ENCODE measurements at places on chromosomes 3 and 15. TPM values are rescaled to one million over a fixed set of nuclear protein-coding genes. Genes with fewer than 3 reads are reported as not detected.

The PCOLCE2 gene
- polyA plus RNA-seq: 4.8 TPM

The CYP19A1 gene
- 0.94 TPM for polyA plus RNA-seq

The TNNC1 gene
- polyA plus RNA-seq: 4.3 TPM

The COL6A5 gene
- polyA plus RNA-seq: 0.09 TPM

The ZBED2 gene
- polyA plus RNA-seq: 0.26 TPM

The ACTR8 gene
- polyA plus RNA-seq: 33.9 TPM

The SOX14 gene
- not detected for polyA plus RNA-seq

The SNX22 gene
- polyA plus RNA-seq: 1.1 TPM

The NTRK3 gene
- 15.6 TPM for polyA plus RNA-seq

The NEK10 gene
- 1.8 TPM for polyA plus RNA-seq

The ADGRG7 gene
- polyA plus RNA-seq: 0.03 TPM

The SCAANT1 gene
- 0.90 TPM for polyA plus RNA-seq

The CHST2 gene
- 28.0 TPM for polyA plus RNA-seq

The TRH gene
- polyA plus RNA-seq: 0.51 TPM

The KLHL40 gene
- not detected for polyA plus RNA-seq

The MYO5C gene
- polyA plus RNA-seq: 20.5 TPM

The LINS1 gene
- 27.4 TPM for polyA plus RNA-seq

The DUOXA2 gene
- not detected for polyA plus RNA-seq

The PLSCR1 gene
- 87.7 TPM for polyA plus RNA-seq

The POLQ gene
- 4.3 TPM for polyA plus RNA-seq

The GOLGA6D gene
- polyA plus RNA-seq: 0.23 TPM

The PIF1 gene
- polyA plus RNA-seq: 8.1 TPM

The A4GNT gene
- 1.7 TPM for polyA plus RNA-seq

The GNAT1 gene
- polyA plus RNA-seq: 0.10 TPM

The DYNC1LI1 gene
- 44.6 TPM for polyA plus RNA-seq

The ATP13A4 gene
- 1.7 TPM for polyA plus RNA-seq

The GRK7 gene
- 0.21 TPM for polyA plus RNA-seq

The PARP15 gene
- 0.25 TPM for polyA plus RNA-seq

The ASB14 gene
- 0.63 TPM for polyA plus RNA-seq

The TRANK1 gene
- 6.5 TPM for polyA plus RNA-seq

The CADPS gene
- 1.9 TPM for polyA plus RNA-seq

The CEP19 gene
- polyA plus RNA-seq: 6.5 TPM

The CPOX gene
- 25.7 TPM for polyA plus RNA-seq

The SLC35G2 gene
- polyA plus RNA-seq: 3.9 TPM

The CMTM7 gene
- 52.8 TPM for polyA plus RNA-seq

The CP gene
- 0.64 TPM for polyA plus RNA-seq

The SLC12A1 gene
- polyA plus RNA-seq: 346 TPM

The NBEAL2 gene
- 29.9 TPM for polyA plus RNA-seq

The ALPK3 gene
- 16.9 TPM for polyA plus RNA-seq

The PLA1A gene
- 7.2 TPM for polyA plus RNA-seq

The KBTBD13 gene
- 0.10 TPM for polyA plus RNA-seq

The LRRC49 gene
- 17.4 TPM for polyA plus RNA-seq

The HESX1 gene
- polyA plus RNA-seq: 4.4 TPM

The SPINK8 gene
- 0.32 TPM for polyA plus RNA-seq

The GOLGA8N gene
- 19.3 TPM for polyA plus RNA-seq

The ERC2 gene
- polyA plus RNA-seq: 2.7 TPM

The FBXL2 gene
- 30.5 TPM for polyA plus RNA-seq

The TMEM266 gene
- polyA plus RNA-seq: 10.2 TPM

The ARRDC4 gene
- polyA plus RNA-seq: 36.0 TPM

The ENTPD3 gene
- 2.5 TPM for polyA plus RNA-seq

The TMCO5A gene
- polyA plus RNA-seq: not detected

The TAGLN3 gene
- 1.8 TPM for polyA plus RNA-seq

The AADACL2 gene
- not detected for polyA plus RNA-seq

The GAP43 gene
- 0.39 TPM for polyA plus RNA-seq

The SAMMSON gene
- polyA plus RNA-seq: not detected

The CHDH gene
- 10.8 TPM for polyA plus RNA-seq

The HGD gene
- 92.9 TPM for polyA plus RNA-seq

The CSTA gene
- 0.56 TPM for polyA plus RNA-seq

Data from right renal pelvis (tissue), 4 donors.